Activated T-helper 9 cell treated with anti-CD3 and anti-CD28 coated beads, Interleukin-2, amount 50 U/mL, for 16 hours (primary cell): ENCODE measurements at places on chromosomes 5 and 9.

DNA sequence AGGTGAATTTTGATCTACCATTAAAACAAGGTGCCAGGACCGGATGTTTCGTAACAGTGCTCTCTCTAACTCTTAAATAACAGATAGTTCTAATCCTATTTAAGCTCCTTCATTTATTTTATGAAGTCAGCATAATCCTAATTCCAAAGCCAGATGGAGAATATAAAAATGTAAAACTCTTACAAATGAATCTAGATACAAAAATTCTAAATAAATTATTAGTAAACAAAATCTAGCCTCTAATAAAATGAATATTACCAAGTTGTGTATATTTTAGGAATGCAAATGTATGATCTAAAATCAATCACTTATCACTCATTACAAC is 32.4 kb upstream of the IL33 start:
- DNase-seq: no peak

GRCh38 chr9:34552606-34552981 is 29.8 kb upstream of the ENHO start:
- DNase-seq: no peak

GRCh38 chr9:38408719-38409118 is 15.5 kb downstream of the IGFBPL1 start:
- no peak for DNase-seq

DNA sequence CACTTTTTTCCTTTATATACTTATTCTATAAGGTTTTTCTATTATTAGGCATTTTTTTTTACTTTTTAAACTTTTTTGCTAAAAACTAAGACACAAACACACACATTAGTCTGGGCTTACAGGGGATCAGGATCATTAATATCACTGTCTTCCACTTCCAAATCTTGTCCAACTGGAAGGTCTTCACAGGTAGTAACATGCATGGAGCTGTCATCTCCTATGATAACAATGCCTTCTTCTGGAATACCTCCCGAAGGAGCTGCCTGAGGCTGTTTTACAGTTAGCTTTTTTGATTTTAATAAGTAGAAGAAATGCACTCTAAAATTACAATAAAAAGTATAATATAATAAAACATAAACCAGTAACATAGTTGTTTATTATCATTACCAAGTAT is 345.5 kb upstream of the PTGER4 start:
- no peak for DNase-seq

DNA sequence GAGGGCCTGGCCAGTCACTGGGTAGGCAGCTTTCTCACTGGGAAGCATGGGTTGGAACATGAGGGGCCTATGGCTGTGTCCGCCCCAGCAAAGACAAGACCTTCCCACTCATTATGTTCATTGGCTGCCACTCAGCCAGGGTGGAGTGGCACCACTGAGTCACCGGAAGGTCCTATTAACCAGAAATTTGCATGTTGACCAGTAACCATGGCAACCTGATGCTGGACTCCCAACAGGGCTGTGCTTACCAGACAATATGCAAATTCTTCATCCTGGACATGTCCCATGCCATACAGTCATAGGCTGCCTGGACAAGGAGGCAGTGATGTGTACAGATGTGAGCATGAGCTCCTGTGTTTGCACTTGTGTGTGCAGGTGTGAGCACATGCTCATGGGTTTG is 66.7 kb downstream of the PSD2 start:
- DNase-seq: no peak
